ENCODE measurements at places on chromosomes 1 and 21. TPM values are rescaled to one million over a fixed set of nuclear protein-coding genes. Genes with fewer than 3 reads are reported as not detected.
A peak's percentile ranks its signal among the peaks of the same experiment; 100 is the strongest.

GRCh38 chr1:225809842-225810578 lies at the start of gene EPHX1:
TSS of gene EPHX1 (plus strand) at chr1:225810124. CDS start at chr1:225828730, 18,606 bp downstream.
- DNase-seq = peak; percentile 76

GRCh38 chr1:22710701-22711049 lies at the start of gene EPHB2:
TSS of gene EPHB2 (plus strand) at chr1:22710839. CDS start at chr1:22710983, 144 bp downstream.
- peak; percentile 48 for DNase-seq

Gene CELA3B
- total RNA-seq = not detected

Gene LHX8
- not detected for total RNA-seq

GRCh38 chr1:19452221-19452663 lies 33.1 kb downstream of the CAPZB start:
- no peak for DNase-seq

Gene CYP2J2
- total RNA-seq = 0.82 TPM

Gene RPE65
- not detected for total RNA-seq

Gene NBPF10
- total RNA-seq = 2.3 TPM

Gene KCNJ9
- 0.05 TPM for total RNA-seq

GRCh38 chr1:29410476-29410875 lies 174.2 kb downstream of the PTPRU start:
- no peak for DNase-seq

Gene UMODL1
- 0.89 TPM for total RNA-seq

Gene AVPR1B
- not detected for total RNA-seq

Measured in activated T-cell treated with anti-CD3 and anti-CD28 coated beads, Interleukin-2, amount 50 U/mL, for 72 hours (primary cell).